ENCODE measurements at places on chromosomes 2 and 18.

GRCh38 chr2:109070290-109070689 lies 58.7 kb upstream of the SH3RF3 start:
- DNase-seq: no peak
- H3K4me1 ChIP-seq: no peaks in the 10 kb centered on the region
- H3K27me3 ChIP-seq: peaks cover 4% of the 10 kb centered on the region
- H3K4me3 ChIP-seq: no peak overlapping the region

DNA sequence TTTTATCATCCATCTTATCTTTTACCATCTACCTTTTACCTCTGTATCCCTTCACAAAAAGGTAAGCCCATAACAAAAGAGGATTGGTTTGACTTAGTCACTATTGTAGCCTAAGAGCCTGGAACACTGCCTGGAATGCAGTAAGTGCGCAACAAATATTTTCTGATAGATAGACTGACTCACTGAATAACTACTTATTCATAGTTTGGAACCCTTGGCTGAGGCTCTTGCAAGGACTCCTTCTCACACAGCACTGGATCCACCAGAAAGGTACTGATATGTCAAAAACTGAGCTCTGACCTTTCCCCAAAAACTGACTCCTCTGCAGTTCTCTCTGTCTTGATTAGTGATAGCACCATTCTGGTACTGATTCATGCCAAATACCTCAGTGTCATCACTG lies 426.7 kb downstream of the SETBP1 start:
- H3K36me3 ChIP-seq: no peaks in the 10 kb centered on the region
- no peak for DNase-seq
- no peak overlapping the region for H3K4me3 ChIP-seq
- H3K27me3 ChIP-seq: no peaks in the 10 kb centered on the region
- no peaks in the 10 kb centered on the region for H3K4me1 ChIP-seq

DNA sequence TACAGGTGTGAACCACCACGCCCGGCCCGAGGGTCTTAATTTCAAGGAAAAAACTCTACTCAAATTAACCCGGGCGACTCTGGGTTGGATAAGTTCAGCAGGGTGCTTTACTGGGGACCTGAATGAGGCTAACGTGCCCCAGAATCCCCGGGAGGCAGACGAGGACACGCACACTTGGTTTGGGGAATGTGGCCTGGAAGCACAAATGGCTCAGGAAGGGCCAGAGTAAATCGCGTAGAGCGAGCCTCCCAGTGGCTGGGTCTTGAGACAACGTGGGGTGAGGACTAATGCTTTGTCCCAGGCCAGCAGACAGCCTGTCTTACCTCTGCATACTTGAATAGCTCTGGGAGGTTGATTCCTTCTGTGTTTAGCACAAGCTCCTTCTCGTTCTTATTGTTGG lies 75.8 kb downstream of the POLR1A start:
- H3K4me3 ChIP-seq: no peak overlapping the region
- H3K27ac ChIP-seq: no peak overlapping the region
- DNase-seq: no peak
- H3K4me1 ChIP-seq: no peaks in the 10 kb centered on the region
- H3K36me3 ChIP-seq: no peaks in the 10 kb centered on the region

DNA sequence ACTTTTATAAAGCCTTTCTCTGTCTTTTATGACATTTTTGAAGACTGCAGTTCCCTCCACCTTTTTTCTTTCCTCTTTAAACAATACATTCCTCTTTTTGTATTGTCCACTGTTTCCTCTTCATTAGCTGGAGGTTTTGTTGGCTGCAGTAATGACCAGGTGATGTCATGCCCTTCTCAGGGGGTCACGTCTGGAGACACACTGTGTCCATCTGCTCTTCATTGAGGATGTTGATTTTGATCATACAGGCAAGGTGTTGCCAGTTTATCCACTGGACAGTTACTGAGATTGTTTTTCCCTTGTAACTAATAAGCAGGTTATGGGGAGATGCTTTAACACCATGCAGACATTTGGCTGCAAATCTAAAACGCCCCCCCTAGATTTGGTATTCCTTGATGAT lies 19.8 kb downstream of the ZNF407 start:
- no peaks in the 10 kb centered on the region for H3K36me3 ChIP-seq
- no peak overlapping the region for H3K27ac ChIP-seq
- H3K4me3 ChIP-seq: no peak overlapping the region
- H3K27me3 ChIP-seq: no peaks in the 10 kb centered on the region

DNA sequence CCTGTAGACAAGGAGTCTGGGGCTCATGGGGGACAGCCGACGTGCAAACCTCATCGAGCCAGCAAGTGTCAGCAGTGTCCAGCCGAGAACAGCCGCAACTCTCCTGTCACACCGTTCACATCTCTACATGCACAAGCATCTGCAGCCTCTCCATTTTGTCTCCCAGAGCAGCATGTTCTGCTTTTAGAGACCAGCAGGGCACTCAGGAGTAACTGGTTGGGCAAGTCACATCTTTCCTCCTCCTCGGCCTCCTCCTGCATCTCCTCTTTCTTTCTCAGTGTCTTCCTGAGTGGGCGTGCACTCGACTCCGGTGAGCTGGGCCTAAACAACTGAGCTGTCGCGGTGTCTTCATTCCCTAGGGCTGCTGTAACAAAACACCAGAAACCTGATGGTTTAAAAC lies 249.9 kb downstream of the SH3BP4 start:
- H3K36me3 ChIP-seq: no peaks in the 10 kb centered on the region
- no peak overlapping the region for H3K27ac ChIP-seq
- no peaks in the 10 kb centered on the region for H3K27me3 ChIP-seq
- no peak for DNase-seq
- H3K4me3 ChIP-seq: no peak overlapping the region
- H3K4me1 ChIP-seq: no peaks in the 10 kb centered on the region

DNA sequence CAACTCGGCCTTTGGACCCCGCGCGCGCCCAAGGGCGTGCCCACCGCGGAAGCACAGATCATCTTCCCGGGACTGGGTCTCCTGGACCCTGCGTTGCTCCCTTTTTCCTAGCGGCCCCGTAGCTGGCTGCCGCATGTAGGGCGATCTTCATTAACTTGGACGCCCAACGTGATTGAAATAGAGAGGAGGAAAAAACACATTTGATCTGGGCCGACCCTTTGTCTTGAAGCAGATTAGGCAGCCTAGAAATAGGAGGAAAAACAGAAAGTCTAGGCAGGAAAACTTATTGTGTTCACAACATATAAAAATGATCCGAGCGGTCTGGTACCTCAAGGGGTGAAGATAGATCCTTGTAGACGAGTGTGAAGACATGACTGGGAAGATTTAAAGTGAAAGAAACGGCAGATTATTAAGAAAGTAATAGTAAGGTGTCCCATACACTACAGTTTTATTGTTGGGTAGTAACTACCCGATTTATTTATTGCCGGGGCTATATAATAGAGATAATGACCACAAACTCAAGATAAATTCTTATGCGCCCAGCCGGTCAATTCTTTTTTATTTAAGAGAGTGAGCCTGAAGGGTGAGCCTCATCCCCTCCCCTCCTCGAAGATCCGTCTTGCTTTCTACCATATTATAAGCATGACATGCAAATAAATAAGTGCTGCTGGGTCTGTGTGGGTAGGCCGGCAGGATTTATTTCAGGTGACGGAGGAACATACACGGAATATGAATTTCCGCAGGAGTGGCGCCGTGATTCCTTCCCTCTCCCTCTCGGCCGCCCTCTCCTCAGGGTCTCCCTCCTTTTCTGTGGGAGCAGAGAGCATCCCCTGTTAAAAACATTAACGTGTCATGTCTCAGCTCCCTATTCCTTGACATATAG lies 147.4 kb downstream of the MEIS1 start:
- peak overlapping the region; percentile 83 for H3K27ac ChIP-seq
- no peaks in the 10 kb centered on the region for H3K4me1 ChIP-seq
- peak overlapping the region; percentile 42 for H3K4me3 ChIP-seq

DNA sequence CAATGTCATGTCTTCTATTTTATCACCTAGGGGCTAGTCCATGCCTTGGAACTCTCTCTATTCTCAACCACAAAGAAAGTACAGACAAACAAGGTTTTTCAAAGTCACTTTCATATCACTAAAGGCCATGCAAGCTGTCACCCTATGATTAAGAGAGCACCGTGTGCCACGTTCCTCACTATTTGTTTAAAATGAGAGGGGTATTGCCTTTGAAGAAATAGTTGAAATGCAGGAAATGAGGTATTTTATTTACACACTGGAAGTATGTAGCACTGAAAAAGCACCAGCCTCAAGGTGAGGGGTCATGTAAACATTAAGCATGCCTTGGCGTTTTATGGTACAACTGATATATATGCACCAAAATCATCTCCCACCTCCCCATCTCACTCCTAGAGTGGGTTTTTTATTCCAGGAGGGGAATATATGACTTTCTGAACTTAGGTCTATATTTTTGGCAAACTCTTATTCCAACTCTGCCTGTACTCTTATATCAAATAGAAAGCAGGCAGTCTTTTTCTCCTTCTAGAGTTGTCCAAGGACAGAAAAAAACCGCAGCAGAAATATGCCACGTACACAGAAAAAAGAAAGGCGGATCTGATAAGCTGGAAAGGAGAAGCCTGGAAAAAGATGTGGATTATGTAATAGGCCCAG lies 53.5 kb downstream of the VSNL1 start:
- no peaks in the 10 kb centered on the region for H3K4me1 ChIP-seq
- no peak overlapping the region for H3K27ac ChIP-seq
- no peak overlapping the region for H3K4me3 ChIP-seq
- no peaks in the 10 kb centered on the region for H3K36me3 ChIP-seq

GRCh38 chr18:46283268-46283667 lies 179.1 kb downstream of the HAUS1 start:
- no peak overlapping the region for H3K4me3 ChIP-seq
- no peaks in the 10 kb centered on the region for H3K27me3 ChIP-seq
- H3K27ac ChIP-seq: no peak overlapping the region
- DNase-seq: no peak

DNA sequence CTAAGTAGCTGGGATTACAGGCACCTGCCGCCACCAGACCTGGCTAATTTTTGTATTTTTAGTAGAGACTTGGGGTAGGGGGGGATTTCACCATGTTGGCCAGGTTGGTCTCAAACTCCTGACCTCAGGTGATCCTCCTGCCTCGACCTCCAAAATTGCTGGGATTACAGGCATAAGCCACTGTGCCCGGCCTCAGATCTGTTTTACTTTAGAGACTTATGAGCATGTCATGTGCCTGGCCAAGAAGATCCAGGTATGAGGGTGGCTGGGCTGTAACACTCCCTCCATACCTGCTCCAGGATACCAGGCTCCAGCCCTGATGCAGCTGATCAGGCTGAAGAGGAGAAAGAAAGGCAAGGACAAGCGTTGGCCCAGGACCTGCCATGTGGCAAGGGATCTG lies 125.0 kb downstream of the LPIN1 start:
- no peak for DNase-seq
- H3K36me3 ChIP-seq: no peaks in the 10 kb centered on the region
- H3K27ac ChIP-seq: no peak overlapping the region
- H3K4me1 ChIP-seq: no peaks in the 10 kb centered on the region
- no peak overlapping the region for H3K4me3 ChIP-seq

- H3K27me3 ChIP-seq: no peaks in the 10 kb centered on the region
- no peak overlapping the region for H3K4me3 ChIP-seq
- H3K4me1 ChIP-seq: no peaks in the 10 kb centered on the region
- DNase-seq: no peak
Measured at GRCh38 chr2:235472443-235472842, 21.4 kb upstream of the AGAP1 start.

DNA sequence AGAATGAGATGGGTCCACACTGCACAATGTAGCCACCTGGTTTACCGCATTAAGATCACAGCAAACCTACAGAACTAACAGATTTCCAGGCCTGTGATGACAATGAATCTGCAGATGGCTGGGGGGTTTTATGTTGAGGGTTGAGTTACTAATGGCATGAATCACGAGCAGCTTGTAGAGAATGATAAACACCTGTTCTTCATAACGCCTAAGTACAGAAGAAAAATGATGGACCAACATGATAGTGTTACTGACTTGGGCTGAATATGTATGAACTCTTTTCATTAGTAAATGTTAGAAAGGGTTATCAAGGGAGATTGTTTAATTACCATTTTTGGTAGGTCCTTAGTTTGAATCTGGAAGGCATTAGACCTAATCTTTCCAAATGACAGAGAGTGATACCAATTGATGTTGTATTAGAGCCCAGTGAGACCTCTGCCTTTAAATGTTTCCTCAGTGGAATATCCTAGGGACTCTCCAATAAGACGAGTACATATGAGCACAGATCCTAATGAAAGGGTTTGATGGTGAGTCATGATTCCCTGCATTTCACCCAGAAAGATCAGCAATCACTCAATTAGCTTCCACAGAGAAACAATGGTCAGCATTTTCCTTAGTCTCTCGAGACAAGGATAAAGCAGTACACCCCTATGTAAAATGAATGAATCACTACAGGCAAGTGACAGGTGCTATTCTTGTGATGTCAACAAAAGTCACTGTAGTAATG lies 243.8 kb downstream of the DLGAP1 start:
- H3K27ac ChIP-seq: no peak overlapping the region
- H3K27me3 ChIP-seq: no peaks in the 10 kb centered on the region
- no peak for DNase-seq
- H3K36me3 ChIP-seq: no peaks in the 10 kb centered on the region

DNA sequence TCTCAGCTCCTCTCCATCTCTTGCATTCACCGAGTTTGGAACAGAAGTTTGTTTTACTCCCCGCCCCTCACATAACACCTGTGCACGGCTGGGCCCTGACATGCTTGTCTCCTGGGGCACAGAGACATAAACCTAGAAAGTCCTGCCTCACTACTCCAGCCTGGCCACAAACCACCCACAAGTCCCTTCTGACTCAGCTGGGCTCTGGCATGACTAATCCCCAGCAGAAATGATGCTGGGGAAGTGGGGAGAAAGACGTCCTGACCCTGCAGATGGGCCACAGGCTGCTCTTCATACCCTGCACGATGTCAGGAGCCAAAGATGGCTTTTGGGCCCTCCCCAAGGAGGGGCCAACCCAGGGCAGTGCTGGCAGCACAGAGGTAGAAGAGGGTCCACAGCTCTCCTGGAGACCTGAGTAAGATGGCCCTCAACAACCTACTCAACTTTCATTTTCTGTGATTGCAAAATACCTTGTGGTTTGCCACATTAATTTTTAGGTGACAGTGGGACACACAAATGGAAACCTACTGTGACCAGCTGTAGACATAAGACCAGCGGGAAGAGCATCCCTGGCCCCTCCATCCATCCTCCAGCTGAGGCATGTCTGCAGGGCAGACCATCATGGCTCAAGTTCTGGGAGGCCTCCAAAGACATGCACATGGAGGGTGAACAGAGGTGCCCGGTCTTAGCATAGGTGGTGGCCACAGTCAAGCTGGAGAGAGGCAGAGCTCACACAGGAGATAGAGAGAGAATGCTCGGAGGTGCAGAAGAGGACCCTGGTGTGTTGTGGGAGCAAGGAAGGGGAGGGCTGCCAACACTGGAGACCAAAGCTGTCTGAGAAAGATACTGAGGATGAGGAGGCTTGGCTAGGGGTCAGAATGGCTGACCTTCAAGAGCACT lies 40.0 kb downstream of the DNMT3A start:
- no peak for DNase-seq
- peak overlapping the region; percentile 13 for H3K27ac ChIP-seq
- H3K4me3 ChIP-seq: no peak overlapping the region

GRCh38 chr2:144511226-144511810 lies 8.6 kb downstream of the ZEB2 start:
- H3K4me3 ChIP-seq: no peak overlapping the region
- H3K27me3 ChIP-seq: no peaks in the 10 kb centered on the region
- no peak for DNase-seq
- H3K36me3 ChIP-seq: no peaks in the 10 kb centered on the region

GRCh38 chr2:201886504-201886903 lies 80.2 kb downstream of the CDK15 start:
- H3K36me3 ChIP-seq: no peaks in the 10 kb centered on the region
- no peaks in the 10 kb centered on the region for H3K27me3 ChIP-seq
- no peak overlapping the region for H3K27ac ChIP-seq
- DNase-seq: no peak

GRCh38 chr18:63511285-63511684 lies 30.9 kb upstream of the SERPINB12 start:
- no peak overlapping the region for H3K4me3 ChIP-seq
- H3K27me3 ChIP-seq: no peaks in the 10 kb centered on the region
- no peaks in the 10 kb centered on the region for H3K4me1 ChIP-seq
- H3K27ac ChIP-seq: no peak overlapping the region
- DNase-seq: no peak
- H3K36me3 ChIP-seq: no peaks in the 10 kb centered on the region

Data from breast epithelium (tissue), 4 donors.